Central memory CD8-positive, alpha-beta T cell (primary cell): ENCODE measurements at places on chromosomes 1 and 21.

DNA sequence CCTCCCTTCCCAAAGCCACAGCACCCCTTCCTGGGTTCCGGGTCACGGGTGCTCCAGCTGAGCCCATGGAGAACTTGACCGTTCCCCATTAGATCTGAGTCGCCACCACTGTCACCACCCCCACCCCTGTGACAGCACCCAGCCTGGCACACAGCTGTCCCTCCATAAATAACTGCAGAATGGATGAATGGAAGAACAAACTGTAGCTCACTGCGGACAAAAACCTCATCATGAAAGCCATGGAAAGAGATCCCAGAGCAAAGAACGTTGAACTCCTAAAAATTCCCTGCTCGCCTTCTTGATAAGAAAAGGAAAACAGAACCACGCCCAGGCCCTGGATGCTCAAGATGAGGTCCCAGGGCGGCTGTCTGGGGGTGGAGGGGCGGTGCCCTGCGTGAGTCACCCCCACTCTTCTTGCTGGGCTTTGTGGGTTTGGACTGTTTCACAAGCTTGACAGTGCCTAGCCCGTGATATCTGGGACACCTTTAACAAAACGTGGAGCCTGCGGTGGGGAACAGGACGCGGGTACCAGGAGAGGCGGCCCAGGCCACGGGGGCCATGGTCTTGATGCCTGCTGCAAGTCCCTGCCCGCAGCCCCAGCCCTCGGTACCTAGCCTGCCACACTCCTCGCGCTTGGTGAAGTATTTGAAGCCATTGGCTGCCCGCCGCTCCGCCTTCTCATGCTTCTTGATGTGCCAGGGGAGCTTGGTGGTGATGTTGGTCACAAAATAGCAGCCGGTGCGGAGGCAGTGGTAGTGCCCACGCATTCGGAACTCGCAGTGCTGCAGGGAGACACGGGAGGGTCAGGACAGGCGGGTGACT lies 151.9 kb downstream of the CASZ1 start:
- DNase-seq: no peak
- H3K27me3 ChIP-seq: no peaks in the 10 kb centered on the region
- no peaks in the 10 kb centered on the region for H3K4me1 ChIP-seq
- H3K4me3 ChIP-seq: no peak overlapping the region
- H3K27ac ChIP-seq: no peak overlapping the region

- H3K27me3 ChIP-seq: no peaks in the 10 kb centered on the region
- H3K4me1 ChIP-seq: peaks cover 8% of the 10 kb centered on the region
- H3K4me3 ChIP-seq: peak overlapping the region; percentile 85
These were observed 1.6 kb upstream of the MMP23B start for GRCh38 chr1:1630191-1630964.

- no peaks in the 10 kb centered on the region for H3K27me3 ChIP-seq
- H3K4me3 ChIP-seq: no peak overlapping the region
- H3K27ac ChIP-seq: no peak overlapping the region
These were observed 65.9 kb downstream of the SLC66A1 start for GRCh38 chr1:19377812-19378718.

GRCh38 chr1:220453371-220453770 lies 74.6 kb upstream of the MARK1 start:
- H3K27ac ChIP-seq: no peak overlapping the region
- peaks cover 2% of the 10 kb centered on the region for H3K36me3 ChIP-seq
- no peaks in the 10 kb centered on the region for H3K4me1 ChIP-seq
- no peak overlapping the region for H3K4me3 ChIP-seq
- H3K27me3 ChIP-seq: peaks cover 55% of the 10 kb centered on the region

- peaks cover 2% of the 10 kb centered on the region for H3K36me3 ChIP-seq
- H3K4me1 ChIP-seq: peaks cover 15% of the 10 kb centered on the region
- DNase-seq: no peak
These were observed 6.9 kb downstream of the TMEM125 start for GRCh38 chr1:43276673-43277072.

GRCh38 chr1:183753464-183753891 lies 51.4 kb upstream of the RGL1 start:
- peaks cover 15% of the 10 kb centered on the region for H3K27me3 ChIP-seq
- no peaks in the 10 kb centered on the region for H3K36me3 ChIP-seq
- no peak for DNase-seq
- no peak overlapping the region for H3K27ac ChIP-seq

DNA sequence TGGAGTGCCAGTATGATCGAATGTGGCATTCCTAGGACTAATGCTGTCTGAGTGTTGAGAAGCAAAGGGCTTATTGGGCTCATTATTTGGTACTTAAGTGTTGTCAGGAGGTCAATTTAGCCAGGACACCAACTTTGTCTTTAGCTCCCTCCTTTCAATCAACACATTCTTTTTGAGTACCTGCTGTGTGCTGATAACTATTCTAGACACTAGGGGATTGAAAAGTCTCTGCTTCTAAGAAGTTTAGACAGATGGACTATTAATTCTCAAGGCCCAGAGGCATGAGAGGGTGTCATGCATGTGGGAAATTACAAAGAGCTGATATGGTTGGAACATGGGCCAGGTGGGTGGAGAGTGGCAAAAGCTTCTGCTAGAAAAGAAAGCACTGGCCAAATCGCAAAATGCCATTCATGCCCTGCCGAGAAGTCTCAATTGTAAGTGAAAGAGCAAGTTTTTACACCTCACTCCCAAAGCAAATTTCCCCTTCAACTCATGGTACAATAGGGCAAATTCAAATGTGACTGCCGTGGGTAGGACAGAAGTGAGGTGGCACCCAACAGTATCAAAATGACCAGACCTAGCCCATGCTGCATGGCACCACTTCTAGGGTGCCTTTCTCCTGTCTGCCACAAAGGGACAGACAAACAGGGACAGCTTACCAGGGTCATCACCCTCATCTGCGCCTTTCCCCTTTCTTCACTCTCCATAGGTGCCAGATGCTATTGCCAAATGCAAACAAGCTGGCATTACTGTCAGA lies 53.6 kb upstream of the LAX1 start:
- H3K4me1 ChIP-seq: no peaks in the 10 kb centered on the region
- no peaks in the 10 kb centered on the region for H3K27me3 ChIP-seq
- no peak overlapping the region for H3K27ac ChIP-seq
- no peak for DNase-seq
- peaks cover 78% of the 10 kb centered on the region for H3K36me3 ChIP-seq

GRCh38 chr1:14707531-14708445 lies 109.3 kb downstream of the KAZN start:
- peaks cover 32% of the 10 kb centered on the region for H3K27me3 ChIP-seq
- no peak for DNase-seq
- H3K4me1 ChIP-seq: no peaks in the 10 kb centered on the region

- no peak overlapping the region for H3K27ac ChIP-seq
- no peaks in the 10 kb centered on the region for H3K36me3 ChIP-seq
- no peak for DNase-seq
- H3K4me3 ChIP-seq: no peak overlapping the region
These were observed 35.2 kb downstream of the GORAB start for GRCh38 chr1:170567214-170567613.

- H3K27ac ChIP-seq: no peak within 1 kb of the TSS
- no peaks in the 10 kb centered on the region for H3K36me3 ChIP-seq
- H3K27me3 ChIP-seq: peaks cover 25% of the 10 kb centered on the region
- H3K4me3 ChIP-seq: no peak within 1 kb of the TSS
These were observed at the start of gene TDRD5 for GRCh38 chr1:179591592-179592580. TDRD5 (plus strand) TSS chr1:179591832; CDS start chr1:179592616, 784 bp downstream.

GRCh38 chr1:202276920-202277319 lies 64.8 kb downstream of the UBE2T start:
- no peak for DNase-seq
- H3K4me3 ChIP-seq: no peak overlapping the region
- peaks cover 14% of the 10 kb centered on the region for H3K36me3 ChIP-seq
- H3K27ac ChIP-seq: no peak overlapping the region

DNA sequence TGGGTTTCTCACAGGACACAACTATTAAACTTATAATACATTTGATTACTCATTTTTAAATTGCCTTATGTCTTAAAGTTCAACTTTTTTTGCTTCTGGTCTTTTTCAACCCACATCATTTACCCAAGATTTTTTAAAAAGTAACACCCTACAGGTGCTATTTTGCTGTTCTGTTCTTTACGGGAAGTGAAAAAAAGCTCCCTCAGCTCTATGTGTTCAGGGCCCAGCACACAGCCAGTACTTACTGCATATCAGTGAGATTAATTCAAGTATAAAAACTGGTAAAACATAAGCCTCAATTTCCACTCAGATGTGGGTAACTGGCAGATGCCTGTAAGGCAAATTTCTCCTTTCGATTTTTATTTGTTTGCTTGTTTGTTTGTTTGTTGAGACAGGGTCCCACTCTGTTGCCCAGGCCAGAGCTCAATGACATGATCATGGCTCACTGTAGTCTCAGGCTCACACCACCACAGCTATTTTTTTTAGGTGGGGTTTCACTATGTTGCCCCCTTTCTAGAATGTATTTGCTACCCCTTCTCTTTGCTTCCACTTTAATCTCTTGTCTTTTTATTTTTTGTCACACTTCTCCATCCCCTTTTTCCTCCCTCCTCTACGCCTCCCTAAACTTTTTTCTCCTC lies 20.3 kb downstream of the RNASEL start:
- no peak for DNase-seq
- no peaks in the 10 kb centered on the region for H3K27me3 ChIP-seq
- H3K4me1 ChIP-seq: no peaks in the 10 kb centered on the region
- no peak overlapping the region for H3K27ac ChIP-seq
- no peak overlapping the region for H3K4me3 ChIP-seq

DNA sequence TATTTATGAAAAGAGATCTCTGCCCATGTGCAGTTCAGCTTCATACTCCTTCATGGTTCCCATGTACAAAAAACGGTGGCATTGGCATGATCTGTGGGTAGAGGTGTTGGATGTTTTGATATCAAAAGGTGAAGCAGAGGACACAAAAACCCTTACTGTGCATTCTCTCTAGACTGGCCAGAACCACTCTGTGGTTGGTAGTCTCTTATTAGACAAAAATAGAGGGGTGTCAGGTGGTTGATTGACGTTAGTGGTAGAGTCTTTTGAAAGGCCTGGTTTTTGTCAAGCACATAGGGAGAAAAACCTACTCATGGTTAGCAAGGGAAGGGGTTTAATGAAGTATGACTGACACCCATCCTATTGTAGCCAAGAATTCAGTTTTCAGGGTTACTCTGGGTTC lies 400.0 kb upstream of the TMPRSS15 start:
- no peak overlapping the region for H3K27ac ChIP-seq
- no peak overlapping the region for H3K4me3 ChIP-seq
- H3K27me3 ChIP-seq: no peaks in the 10 kb centered on the region

- peaks cover 41% of the 10 kb centered on the region for H3K27me3 ChIP-seq
- H3K36me3 ChIP-seq: no peaks in the 10 kb centered on the region
- no peak overlapping the region for H3K27ac ChIP-seq
- DNase-seq: no peak
These were observed 4.8 kb upstream of the KCNJ6 start for GRCh38 chr21:37921091-37921490.

GRCh38 chr1:112007169-112007568 lies 17.7 kb upstream of the KCND3 start:
- no peaks in the 10 kb centered on the region for H3K36me3 ChIP-seq
- H3K27ac ChIP-seq: no peak overlapping the region
- H3K4me3 ChIP-seq: no peak overlapping the region
- H3K27me3 ChIP-seq: peaks cover 62% of the 10 kb centered on the region
- no peak for DNase-seq

DNA sequence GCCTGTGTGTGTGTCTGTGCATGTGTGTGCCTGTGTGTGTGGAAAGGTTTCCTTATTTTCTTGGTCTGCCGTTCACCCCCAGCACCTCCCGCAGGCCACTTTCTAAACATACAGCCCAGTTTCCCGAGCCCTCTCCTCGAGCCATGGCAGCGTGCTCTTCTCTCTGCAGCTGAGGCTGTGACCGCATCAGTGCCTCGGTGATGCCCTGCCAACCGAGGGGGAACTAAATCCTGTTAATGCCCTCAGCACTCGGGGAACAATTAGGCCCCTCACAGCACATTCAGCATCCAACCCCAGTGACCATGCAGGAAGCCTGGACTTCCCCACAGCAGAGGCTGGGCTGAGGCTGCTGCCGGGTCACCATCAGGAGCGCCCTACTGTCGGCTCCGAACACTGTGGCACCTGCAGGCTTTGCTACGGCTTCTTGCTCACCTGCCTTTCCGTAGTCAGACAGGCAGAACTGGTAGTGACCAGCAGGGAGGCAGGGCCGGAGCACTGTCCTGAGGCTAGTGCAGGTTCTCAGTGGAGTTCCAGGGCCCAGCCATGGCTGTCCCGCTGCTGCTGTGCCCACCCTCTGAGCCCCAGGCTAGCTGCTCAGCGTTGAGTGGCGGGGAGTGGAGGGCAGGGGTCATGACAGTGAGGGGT lies 8.1 kb downstream of the GPR137B start:
- no peaks in the 10 kb centered on the region for H3K27me3 ChIP-seq
- H3K27ac ChIP-seq: no peak overlapping the region
- DNase-seq: no peak
- H3K4me3 ChIP-seq: no peak overlapping the region
- peaks cover 56% of the 10 kb centered on the region for H3K4me1 ChIP-seq

DNA sequence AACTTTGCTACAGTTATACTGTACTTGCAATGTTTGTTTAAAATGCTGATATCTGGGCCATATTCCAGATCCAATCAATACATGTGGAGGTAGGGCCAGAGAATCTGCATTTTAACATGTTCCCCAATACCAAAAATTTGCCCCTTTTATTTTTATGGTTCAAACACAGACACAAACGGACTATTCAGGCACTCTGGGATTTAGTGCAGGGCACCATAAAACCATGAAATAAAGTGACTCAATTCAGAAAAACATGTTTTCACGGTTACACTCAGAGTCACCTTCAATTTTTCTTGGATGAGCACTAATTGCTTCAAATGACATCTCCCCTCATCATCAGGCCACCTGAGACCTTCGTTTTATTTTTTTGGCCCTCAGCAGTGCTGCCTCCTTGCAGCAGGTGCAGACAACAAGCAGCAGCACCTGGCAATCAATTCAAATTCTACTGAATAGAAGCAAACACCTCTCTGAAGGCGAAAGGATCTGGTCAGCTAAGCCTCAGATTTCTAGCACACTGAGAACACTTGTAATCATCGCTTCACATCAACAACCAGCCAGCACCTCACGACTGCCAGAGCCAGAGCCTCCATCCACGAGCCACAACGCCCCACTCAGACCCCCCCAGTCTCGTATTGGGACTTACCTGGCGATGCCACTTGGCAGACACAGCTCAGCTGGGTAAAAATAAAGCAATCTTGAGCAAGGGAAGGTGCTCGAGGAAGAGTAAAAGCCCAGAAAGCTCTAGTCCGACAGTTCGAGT lies 1.1 kb downstream of the ERO1B start:
- peaks cover 6% of the 10 kb centered on the region for H3K36me3 ChIP-seq
- H3K27me3 ChIP-seq: no peaks in the 10 kb centered on the region
- peaks cover 46% of the 10 kb centered on the region for H3K4me1 ChIP-seq
- peak overlapping the region; percentile 90 for H3K4me3 ChIP-seq
- DNase-seq: peak; percentile 23

DNA sequence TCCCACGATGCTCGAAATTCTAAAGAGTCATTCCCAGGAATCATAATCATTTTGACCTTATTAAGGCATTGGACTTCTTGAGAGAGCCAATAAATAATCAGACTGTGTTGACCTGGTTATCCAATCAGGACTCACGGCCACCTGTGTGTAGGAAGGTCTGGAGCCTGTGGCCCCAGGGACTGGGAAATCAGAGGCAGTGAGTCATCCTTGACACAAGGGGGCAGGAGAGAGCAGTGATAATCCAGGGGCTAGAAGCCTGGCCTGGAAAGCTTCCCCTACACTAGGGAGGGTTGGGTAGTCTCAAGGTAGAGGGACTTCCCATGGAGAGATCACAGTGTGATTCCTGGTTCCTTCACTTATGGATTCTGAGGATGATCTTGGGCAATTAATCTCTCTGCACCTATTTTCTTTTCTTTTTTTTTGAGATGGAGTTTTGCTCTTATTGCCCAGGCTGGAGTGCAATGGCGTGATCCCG lies 4.7 kb downstream of the MR1 start:
- H3K4me3 ChIP-seq: no peak overlapping the region
- H3K4me1 ChIP-seq: peaks cover 76% of the 10 kb centered on the region
- peaks cover 16% of the 10 kb centered on the region for H3K36me3 ChIP-seq
- peak; percentile 49 for DNase-seq
- no peaks in the 10 kb centered on the region for H3K27me3 ChIP-seq
- H3K27ac ChIP-seq: peak overlapping the region; percentile 75
